ENCODE measurements at places on chromosomes 11 and 22.
A peak's percentile ranks its signal among the peaks of the same experiment; 100 is the strongest.

DNA sequence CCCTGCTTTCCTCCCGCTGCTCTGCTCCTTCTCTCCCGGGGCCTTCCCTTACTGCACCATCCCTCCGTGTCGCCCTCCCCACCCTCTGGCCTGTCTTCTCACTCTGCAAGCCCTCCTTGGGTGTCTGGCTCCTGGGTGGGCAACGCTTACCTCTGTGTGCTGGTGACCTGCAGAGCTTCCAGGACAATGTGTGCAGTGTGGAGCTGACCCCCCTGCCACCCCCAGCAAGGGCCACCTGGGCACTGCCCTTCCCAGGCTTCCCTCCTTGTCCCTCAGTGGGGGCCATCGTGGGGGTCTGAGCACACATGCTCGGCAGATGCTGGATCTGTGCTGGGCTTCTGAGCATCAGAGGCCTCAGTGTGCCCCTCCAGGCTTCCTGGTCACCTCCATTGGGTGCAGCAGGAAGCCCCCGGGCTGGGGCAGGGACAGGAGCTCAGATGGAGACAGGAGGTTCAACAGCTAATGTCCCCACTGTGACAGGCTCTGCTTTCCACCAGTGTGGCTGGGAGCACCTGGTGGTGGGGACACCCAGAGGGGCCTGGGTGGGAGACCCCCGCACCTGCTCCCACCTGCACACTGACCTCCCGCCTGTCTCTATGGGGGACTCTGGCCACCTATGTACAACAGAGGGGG is 7.8 kb upstream of the BRSK2 start:
- DNase-seq: no peak

DNA sequence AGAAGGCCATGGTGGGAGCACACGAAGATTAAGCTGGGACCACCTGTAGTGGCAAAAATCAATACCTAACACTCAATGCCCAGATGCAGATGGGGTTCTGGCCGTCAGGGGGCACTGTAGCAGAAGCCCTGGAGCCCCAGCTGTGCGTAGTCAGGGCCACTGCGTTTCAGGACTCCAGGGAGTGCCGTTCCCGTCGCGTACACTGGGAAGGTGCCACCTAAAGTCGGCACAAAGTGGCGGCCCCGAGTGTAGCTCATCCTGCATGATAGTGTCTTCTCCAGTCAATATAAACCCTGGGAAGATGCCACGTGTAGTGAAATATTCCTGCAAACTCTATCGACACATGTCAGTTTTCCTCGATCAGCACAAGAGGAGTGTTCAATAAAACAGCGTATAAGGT is 123.8 kb upstream of the NTM start:
- peak; percentile 49 for DNase-seq

DNA sequence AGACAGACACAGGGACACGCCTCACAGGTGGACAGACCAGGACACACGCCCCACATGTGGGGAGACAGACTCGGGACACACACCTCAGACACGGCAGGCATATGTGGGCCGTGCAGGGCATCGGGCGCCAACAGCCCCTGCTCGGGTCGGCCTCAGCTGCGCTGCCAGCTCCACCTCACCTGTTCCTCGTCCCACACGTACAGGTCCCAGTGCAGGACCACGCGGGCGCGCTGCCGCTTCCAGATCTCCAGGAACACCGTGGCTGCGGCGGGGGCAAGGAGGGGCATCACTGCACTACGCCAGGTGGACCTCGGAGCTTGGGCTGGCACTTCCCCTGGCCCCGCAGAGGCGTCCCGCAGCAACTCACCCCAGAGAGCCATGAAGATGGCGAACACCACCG is 12.4 kb downstream of the ANO9 start:
- DNase-seq: no peak

- no peak for DNase-seq
Measured at GRCh38 chr11:110172468-110173065, 79.4 kb downstream of the ZC3H12C start.

DNA sequence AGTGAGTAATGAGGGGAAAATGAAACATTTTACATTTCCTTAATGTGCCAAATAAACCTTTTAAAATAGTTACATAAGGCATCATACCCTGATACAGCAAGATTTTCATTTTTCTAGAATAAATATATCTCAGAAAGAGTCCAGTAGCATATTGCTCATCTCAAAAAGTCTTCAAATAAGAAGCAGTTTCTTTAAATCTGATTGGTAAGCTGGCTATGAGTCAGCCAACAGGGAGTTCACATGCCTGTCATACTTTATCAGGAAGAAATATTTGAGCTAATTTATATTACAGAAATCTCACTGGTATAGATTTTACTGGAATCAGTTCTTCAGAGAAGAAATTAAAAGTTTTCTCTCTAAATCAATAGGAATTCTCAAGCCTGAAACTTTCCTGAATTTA is 258.1 kb downstream of the C11orf87 start:
- no peak for DNase-seq

DNA sequence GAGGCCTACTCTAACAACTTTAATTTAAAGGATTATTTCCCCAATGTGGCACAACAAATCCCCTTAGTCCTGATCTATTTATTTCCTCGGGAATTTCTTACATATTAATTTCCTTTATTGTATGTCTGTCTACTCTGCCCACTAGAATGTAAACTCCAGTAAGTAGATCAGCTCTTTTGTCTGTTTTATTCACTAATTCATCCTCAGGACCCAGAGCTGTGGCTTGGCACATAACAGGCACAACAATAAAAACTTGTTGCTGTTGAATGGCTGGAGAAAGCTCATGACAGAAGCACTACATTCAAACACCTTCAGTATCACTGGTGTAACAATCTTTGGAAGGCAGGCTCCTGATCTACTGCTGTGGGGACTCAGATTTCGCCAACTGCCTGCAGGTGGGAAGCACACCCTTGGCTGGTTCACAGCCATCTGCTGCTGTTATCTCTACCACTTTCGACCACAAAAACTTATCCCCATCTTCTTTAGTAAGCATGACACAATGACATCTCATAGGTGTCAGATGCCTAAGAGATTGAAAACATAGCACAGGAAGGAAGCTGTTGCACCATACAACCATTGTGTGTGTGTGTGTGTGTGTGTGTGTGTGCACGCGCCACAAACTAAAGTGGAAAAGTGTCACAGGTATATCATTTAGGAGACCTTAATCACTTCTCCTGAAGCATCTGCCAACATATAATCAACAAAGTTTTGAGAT is 11.9 kb downstream of the HIRA start:
- no peak for DNase-seq

- no peak for DNase-seq
Measured at GRCh38 chr11:70383664-70384565, 14.4 kb upstream of the CTTN start.

DNA sequence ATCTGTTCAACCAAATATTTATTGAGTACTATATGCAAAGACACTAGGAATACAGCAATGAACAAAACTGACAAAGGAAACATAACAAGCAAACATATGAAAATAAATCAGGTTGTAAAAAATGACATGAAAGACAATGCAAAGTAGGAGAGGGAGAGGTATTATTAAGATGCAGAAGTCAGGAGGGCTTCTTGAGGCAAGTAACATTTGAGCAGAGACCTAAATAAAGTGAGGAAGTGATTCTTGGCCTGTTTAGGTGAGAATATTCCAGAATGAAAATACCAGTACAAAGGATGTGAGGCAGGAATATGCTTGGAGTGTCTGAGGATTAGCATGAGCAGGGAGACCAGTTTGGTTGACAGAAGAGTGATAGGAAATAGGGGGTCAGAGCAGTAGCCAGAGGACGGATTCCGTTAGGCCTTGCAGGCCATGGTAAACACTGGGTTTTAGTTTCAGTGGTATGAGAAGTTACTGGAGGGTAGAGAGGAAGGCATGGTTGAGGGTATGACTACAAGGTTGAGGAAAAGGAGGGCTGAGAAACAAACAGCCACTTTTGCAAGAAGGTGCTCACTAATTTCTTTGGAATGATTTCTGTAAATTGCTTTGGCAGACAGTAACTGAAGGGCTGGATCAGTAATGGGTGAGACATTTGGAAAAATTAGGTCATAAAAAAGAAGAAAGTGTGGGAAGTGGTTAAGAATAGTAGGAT is 191.9 kb downstream of the SWAP70 start:
- DNase-seq: no peak

- no peak for DNase-seq
Measured at GRCh38 chr22:19520007-19520406, 4.2 kb downstream of the CLDN5 start.

- no peak for DNase-seq
Measured at GRCh38 chr11:108635106-108635505, 29.8 kb upstream of the DDX10 start.

DNA sequence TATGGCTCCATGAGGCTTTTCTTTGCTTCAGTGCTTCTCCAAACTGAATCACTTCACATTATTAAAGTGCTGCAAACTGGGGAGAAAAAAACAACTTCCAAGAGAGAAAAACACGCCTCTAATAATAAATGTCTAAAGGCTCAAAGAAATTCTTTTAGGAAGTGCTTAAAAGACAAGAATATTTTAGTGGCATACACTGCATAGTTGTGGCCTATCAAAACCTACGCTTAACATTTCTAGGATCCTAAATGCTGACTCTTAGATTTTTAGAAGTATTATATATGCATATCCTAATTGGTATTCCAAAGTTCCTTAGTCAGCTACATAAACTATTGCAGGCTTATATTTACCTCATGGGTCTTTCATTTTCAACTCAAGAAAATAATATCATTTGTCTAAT is 879.0 kb upstream of the CCDC90B start:
- DNase-seq: no peak

DNA sequence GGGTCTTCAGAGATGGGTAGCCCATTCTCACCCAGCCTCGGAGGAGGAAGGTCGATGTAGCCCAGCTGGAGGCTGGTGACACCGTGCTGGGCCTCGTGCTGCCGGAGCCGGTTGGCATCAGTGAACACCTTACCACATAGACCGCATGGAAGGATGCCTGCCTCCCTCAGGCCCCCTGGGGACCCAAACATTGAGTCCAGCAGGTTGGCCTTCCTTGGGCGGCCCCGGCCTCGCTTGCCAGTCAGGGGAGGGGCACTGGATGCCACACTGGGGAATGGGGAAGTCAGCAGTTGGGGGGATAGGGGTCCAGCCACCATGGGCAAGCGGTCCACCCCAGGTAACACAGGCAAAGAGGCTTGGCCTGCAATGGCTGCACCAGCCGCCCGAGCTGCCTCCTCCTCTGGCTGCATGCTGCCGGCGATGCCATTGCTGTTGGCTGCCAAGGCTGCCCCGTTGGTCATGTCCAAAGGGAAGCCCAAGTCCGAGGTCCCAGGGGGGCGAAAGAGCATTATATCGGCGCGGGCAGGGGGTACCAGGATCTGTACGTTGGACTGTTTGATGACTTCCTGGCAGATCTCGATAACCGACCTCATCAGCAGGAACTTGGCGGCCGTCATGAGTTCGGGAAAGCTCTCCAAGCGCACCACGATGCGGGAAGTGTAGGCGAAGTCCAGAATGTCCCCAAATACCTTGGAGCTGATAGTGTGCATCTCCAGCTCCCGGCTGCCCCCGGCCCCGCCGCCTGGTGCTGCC is 1.4 kb downstream of the PATZ1 start:
- peak; percentile 18 for DNase-seq

Measured in neuronal stem cell (in vitro differentiated cells).